OCI-M1 (cell line): ENCODE measurements at places on chromosomes 5 and 9.

GRCh38 chr5:57711471-57711870 is 228.9 kb upstream of the ACTBL2 start:
- DNase-seq = no peak

- DNase-seq = peak; percentile 66
Measured at GRCh38 chr5:89069591-89069990, 186.6 kb upstream of the MEF2C start.

- DNase-seq = no peak
Measured at GRCh38 chr9:74526215-74526614, 29.1 kb downstream of the RORB start.

DNA sequence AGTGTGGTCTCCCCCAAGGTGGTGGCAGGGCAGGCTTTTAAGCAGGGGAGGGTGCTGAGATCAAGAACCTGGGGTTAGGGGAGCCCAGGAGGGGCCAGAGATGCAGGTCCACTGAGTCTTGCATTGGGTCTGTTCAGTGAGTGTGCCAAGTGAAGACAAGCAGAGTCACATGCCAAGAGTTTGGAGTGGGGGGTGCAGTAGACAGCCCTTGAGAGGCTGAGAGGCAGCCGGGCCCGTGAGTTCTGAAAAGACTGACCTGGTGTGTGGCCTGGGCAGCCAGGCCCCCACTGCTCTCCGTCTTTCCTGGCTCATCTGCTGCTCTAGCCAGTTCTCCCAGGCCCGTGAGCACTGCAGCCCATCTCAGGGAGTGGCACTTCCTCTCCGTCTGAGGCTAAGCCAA is 120.0 kb downstream of the DAB2IP start:
- no peak for DNase-seq

GRCh38 chr5:64765804-64766504 is 2.5 kb downstream of the SREK1IP1 start:
- DNase-seq = peak; percentile 7

GRCh38 chr9:38724754-38725153 is 4.8 kb upstream of the FAM240B start:
- no peak for DNase-seq

GRCh38 chr5:135458921-135459331 is 6.8 kb upstream of the TIFAB start:
- peak; percentile 65 for DNase-seq

GRCh38 chr9:36922548-36922947 is 111.5 kb downstream of the PAX5 start:
- no peak for DNase-seq

GRCh38 chr5:151569132-151570046 is 21.7 kb downstream of the FAT2 start:
- peak; percentile 69 for DNase-seq

- DNase-seq = peak; percentile 3
Measured at GRCh38 chr9:28365020-28365640, 791.8 kb upstream of the C9orf72 start.

DNA sequence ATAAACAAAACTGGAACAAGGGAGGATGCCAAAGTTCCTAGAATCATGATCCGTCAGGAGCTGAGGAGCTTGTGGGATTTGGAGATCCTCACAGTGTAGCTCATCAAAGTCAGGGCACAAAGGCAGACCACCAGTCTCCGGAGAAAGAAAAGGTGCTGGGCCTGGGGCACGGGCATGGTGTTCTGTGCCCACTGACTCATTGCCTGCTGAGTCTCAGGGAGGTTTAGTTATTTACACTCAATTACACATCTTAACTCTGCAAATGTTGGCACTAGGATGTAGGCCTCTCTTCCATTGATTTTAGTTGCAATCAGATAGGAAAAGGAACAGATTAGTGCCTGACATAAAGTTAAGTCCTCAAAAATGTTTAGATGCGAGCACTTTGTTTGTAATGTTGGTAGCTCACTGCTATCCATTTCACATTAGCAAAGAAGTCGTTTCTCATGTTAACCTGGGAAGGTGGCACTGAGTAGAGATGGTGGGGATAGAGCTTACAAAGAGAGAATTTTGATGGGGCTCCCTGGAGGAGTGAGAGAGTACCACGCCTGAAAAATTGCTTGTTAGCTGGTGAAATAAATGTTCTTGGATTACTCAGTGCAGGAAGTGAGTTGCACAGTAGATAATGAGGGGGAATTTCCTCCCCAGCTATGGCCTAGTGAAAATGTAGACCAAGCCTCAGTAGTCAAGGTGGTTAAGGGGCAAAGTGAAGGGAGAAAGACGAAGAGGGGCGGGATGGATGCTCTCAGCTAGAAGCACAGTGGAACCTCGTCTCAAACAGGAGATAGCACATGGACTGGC is 109.5 kb upstream of the CD180 start:
- no peak for DNase-seq

GRCh38 chr5:76413746-76414145 is 10.7 kb downstream of the IQGAP2 start:
- DNase-seq = peak; percentile 55

DNA sequence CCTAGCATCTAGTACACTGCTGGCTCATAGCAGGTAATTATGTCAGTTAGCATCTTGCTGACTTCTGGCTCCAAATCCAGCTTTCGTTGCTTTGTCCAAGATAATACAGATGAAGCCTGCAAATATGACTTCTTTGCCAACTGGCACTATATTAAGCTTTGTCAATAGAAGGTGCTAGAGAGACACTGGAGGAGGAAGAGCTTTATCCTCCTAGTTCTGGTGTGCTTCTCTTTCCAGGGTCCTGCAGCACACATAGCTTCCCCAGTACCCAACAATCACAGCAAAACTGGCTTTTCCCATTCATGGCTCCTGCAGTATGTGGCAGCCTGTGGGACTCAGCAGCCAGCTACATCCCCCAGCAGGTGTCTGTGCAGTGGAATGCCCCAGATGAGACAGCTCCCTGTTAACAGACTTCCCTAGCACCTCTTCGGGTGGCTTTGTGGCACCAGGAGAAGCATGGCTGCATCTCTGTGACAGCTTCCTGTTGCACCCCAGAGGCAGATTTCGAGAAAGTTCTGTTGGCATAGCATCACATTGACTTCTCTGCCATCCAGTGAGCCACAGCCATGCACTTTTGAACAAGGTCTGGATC is 147.8 kb downstream of the OXCT1 start:
- peak; percentile 45 for DNase-seq

GRCh38 chr9:15069106-15069505 is 158.9 kb upstream of the FREM1 start:
- DNase-seq = no peak

DNA sequence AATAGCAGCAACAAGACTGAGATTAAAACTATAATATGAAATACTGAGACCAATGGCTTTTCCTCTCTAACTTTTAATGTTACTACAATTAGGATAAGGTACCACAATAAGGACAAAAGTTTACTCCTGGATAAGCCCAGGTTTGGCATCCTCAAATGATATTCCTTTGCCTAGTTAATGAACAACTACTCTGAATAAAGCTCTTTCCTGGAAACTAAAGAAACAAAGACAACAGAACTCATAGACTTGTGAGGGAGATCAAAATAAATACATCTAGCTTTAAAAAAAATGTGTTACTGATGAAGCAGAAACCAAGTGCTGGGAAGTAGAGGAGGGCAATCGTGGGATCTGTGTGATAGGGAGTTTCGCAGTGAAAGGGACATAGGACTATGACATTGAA is 19.3 kb upstream of the RAPGEF6 start:
- DNase-seq = no peak

DNA sequence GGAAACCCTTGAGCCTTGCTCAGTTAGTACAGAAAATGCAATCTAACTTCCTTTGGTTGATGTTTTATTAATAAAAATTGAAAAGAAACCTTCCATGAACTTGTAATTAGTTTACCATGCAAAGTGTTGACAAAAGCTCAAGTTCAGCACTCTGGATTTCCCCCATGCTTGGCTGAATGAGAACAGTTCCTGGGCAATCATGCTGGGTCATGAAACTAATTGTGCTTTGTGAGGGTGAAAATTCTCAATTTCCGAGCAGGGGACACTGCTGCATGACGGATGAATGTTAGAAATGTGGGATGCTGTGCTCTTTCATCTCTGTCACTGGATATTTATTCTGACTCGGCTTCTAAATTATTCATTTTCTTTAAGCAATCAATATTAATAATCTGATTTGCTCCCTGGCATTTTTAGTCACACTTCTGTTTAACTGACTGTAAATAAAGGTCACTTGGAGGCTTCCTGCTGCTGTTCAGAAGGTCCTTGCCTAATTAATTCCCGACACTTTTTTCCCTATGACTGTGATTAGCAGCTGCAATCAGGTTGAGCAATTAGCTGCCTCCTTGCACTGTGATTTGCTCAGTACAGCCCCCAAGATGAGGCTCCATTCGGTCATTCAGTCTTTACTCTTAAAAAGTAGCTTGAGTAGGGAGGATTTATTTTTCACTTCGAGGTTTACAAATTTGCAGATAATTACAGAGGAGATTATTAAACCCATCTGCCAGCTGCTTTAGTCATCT is 678.1 kb upstream of the ZNF608 start:
- DNase-seq = no peak

DNA sequence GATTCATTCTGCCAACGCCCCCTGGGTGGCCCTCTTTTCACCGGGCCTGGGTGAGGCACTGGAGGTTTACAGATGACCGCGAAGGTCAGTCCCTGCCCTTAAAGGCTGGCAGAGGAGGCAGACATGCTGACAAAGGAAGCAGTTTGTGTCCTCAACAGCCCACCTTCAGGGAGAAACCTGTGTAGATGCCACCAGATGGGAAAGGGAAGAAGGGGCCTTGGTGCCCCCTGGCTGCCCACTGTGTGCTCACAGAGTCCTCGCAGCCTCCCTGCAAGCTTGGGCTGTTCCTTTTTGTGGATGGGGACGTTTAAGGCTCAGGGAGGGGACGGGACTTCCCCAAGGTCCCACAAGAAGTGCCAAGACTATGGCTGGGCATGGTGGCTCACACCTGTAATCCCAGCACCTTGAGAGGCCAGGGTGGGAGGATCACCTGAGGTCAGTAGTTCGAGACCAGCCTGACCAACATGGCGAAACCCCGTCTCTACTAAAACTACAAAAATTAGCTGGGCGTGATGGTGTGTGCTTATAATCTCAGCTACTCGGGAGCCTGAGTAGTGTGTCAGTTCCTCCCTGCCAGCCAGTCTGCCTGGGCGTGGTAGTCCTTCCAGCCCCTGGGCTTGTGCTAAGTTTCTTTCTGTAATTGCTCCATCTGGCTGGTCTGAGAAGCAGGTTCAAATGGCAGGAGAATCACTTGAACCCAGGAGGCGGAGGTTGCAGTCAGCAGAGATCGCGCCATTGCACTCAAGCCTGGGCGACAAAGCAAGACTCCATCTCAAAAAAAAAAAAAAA is 36.2 kb downstream of the NEK6 start:
- no peak for DNase-seq

- peak; percentile 48 for DNase-seq
Measured at GRCh38 chr5:180495292-180495691, 1.1 kb downstream of the CNOT6 start.

DNA sequence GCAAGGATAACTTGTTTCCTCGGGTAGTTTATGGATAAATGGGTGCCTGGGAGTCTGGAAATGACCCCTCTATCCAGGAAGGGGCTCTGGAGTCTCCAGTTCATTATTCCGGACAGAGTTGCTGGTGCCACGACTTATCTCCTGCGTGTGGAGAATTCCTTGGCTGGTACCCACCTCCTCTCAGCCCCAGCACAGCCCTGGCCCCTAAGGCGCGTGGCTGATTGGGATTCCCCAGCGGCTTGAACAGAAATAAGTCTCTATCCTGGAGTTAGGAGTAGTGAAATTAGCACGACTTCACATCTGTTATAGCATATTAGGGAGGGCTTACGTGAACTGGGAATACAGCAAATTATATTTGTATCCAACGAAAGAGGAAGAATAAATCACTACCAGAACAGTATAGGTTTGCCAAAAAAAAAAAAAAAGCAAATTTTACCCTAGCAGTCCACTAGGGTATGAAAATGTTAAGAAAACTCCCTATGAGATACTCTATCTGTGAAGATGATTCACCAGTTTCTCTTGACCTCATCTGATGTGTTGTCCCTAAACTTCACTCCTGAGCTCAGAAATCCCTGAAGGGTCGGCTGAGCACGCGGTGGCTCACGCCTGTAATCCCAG is 172.5 kb upstream of the OTULINL start:
- no peak for DNase-seq

DNA sequence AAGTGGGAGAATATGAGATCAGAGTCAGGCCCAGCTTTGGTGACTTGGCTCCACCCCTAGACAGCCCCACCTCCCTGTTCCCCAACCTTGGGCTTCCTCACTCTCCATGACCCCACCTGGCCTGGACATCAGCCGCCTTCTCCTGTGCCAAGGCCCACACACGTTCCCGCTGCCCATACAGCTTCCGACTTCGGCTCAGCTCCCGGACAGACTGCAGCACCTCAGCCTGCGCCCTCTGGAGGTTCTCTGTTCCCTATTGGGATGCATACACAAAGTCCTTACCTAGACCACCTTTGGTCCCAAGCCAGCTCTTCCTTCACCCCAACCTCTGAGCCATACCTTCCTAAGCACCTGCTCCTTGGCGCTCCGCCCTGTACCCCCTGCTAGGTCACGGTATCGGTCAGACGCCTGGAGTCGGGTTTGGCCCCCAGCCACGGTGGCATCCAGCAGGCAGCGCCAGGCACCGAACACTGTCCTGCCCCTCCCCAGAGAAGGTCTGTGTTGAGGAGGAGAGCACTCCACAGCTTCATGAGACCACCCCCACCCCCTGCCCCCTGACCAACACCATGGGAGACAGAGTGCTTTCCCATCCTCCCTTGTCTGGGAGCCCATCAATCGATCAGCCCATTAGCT is 2.0 kb downstream of the FCHSD1 start:
- no peak for DNase-seq

GRCh38 chr5:72093824-72094223 is 13.5 kb upstream of the MAP1B start:
- no peak for DNase-seq

GRCh38 chr5:38515092-38515491 is 41.4 kb downstream of the LIFR start:
- DNase-seq = no peak

- DNase-seq = no peak
Measured at GRCh38 chr5:167440846-167441245, 850.6 kb upstream of the WWC1 start.

DNA sequence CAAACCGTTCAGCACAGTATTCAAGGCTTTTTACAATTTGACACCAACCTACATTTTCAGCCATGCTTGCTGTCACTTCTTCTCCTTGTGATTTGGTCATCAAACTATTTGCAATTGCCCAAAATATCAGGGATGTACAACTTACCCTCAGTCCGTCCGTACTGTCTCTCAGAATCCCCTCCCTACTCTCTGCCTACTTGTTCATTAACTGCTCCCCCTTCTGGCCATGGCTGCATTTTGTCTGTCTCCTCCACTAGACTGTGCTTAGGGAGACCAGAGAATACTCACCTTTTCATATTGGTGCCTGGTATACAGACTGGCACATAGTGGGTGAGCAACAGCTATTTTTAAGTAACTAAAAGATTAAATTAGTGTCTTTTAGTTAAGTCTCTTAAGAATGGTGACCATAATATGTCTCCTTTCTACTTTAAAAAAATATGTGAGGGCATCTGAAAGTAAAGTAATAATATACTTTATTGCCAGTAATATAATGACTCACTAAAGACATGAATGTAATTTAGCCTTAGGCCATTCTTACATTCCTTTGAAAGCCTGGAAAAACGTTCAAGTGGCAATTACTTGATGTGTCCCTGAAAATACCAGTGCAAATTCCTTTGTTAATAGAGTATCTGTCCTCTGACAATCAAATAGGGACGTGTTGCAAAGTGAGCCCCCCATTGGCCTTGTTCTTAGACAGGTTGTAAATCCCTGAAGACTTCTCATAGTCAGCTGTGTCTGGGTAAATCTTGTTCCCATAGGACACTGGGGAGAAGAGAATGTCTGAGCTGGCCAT is 27.8 kb downstream of the PRLR start:
- DNase-seq = peak; percentile 42

- DNase-seq = peak; percentile 13
Measured at GRCh38 chr9:15390201-15390600, 32.5 kb upstream of the SNAPC3 start.

GRCh38 chr5:60092671-60093422 is 199.3 kb upstream of the PDE4D start:
- DNase-seq = no peak
